Activated CD8-positive, alpha-beta T cell treated with anti-CD3 and anti-CD28 coated beads, Interleukin-2, amount 10 ng/mL, durations not matched to agents 7 days and 5 days (primary cell): ENCODE measurements at places on chromosomes 2 and 18.

DNA sequence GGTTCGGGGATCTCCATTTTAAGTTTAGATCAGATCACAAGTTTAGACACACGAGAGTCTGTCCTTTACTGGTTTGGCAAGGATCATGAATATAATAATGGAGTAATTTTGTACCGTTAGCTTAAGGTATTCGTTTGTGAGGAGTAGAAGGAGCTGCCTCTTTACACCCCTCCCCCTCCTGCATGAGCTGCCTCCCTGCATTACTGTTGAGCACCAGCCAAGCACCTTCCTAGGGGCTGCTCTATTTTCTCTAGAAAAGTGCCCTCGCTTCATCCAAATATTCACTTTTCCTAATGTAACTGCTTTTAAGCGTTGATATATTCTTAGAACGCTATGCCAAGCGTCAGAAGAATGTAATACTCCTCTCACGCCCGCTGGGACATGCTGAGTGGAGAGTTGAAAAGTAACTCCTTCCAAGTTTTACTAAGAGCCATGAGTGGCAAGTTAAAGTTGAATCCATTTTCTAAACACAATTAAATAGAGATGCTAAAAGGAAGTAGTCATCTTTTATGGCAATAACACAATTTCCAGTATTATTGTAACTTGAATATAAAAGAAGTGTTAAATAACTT lies 25.4 kb upstream of the SCN7A start:
- DNase-seq, result no peak

- DNase-seq, result peak; percentile 95
Measured at GRCh38 chr18:48940854-48941611, 9.7 kb downstream of the SMAD7 start.

DNA sequence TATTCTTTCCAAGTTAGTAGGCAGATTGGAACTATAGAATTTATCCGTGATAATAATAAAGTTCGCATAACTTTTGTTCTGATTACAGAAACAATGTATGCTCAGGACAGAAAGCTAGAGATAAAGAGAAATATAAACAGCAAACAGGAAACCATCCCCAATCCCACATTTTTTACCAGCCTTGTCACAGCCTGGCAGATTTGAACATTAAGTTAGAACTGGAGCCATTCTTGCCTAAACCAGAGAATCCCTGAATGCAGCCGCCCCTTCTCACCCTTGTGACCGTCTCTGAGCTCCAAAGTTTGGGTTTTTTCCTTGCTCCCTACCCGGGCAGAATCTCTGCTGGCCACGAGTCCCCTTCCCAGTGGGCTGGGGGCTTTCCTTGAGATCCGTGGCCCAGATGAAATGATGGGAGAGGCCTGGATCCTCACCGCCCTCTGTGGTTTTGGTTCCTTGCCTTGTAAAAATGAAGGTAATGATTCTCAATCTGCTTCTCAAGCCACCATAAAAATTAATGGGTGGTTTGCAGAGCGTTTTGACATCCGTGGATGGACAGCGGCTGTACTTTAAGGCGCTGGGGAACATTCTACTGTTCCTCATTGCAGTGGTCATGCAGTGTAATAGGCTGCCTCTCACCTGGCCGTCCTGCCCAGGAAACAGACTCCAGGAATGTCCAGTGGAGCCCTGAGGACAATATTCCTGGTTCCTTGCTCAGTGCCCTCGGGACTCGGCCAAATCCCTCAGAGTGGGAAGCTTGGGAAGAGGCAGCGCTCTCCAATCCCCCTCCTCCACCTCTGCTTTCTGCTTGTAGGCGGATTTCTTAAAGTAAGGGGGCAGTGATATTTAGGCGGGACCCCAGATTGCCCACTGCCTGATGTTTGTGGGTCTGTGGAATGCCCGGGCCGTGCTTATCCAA lies 1.6 kb downstream of the SH3BP4 start:
- DNase-seq, result no peak

DNA sequence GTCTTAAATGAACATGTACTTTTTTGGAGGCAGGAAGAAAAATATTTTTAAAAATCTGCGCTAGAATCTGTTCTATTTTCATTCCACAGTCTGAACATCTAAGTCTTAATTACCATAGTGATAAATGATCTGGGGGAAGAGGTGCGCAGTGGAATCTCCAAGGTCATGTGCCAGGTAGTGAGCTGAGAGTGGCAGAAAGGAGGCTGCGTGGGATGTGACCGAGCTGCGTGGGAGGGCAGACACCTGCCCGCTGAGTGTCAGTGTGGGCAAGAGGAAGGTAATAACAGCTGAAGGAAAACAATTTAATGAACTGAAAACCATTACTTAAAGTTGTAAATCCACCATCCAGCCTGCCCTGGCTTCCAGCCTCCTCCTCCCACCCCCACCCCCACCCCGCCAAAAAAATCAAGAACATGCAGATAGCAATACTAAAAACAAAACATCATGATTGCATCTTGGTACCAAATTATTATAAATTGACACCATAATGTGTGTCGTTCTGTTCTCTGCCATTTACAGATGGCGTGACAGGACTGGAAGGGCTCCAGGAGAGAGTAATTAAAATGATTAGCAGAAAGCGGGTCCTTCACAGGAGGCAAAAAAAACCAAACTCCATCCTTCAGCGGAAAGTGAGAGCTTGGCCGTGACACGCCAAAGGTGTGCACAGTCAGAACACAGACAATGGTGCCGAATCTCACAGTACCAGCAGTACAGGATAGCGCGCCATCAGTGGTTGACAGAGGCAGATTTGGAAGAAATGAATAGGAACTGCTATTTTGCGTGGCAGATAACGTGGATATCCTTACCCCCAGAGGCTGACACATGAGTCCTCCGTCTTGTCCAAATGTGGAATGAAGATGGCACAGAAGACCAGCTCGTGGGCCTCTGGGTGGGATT lies 11.4 kb upstream of the DTNB start:
- no peak for DNase-seq

GRCh38 chr2:196987298-196987648 lies 60.8 kb upstream of the PGAP1 start:
- no peak for DNase-seq

DNA sequence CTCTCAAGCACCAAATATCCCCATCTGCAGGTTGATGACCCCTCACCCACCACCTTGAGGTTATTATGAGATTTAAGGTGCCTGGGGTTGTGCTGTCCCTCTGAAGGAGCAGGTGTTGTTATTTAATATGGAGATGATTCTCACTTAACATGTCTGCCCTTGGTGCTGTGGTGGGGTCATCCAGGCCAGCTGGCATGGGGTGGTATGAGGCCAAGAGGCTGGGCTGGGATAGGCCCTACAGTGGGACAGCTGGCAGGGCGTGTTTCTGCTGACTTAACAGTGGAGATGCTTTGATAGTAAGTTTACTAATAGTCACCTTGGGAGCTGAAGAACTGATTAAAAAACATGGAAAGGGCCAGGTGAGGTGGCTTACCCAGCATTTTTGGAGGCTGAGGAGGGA lies 22.4 kb downstream of the SERPINB12 start:
- DNase-seq, result no peak

DNA sequence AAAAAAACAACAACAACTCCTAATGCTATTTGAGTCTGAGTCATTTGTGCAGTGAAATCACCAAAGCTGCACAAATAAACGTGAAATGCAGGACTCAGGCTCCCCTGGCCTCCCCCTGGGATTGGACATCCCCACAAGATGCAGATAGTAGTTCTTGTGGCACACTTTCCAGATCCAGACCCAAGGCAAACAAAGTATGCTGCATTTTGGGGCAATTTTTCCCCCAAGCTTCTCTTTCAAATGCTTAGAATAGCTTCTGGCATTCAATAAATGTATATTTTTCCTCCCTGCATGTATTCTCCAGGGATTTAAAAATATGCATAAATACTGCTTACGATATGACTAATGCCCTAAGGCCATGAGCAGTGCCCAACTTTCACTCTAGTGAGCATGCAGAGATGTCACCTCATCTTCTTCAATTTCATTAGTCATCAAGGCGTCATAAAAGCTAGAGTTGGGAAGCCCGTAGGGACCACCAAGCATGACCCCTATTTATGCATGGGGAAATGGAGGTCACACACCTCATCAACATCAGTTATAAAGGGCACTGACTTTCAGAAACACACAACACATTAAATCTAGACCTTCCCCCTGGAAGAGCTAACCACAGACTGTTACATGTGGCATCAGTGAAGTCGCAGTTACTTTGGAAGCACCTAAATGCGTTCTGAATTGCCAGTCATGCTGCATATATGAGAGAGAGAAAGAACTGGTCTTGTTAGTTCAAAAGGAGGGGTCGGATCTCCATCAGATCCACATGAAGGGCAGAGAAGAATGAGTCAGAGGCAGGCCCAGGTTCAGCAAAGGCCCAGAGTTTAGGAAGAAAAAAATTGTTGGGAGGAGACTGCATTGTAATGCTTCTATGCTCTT lies 374.1 kb downstream of the LPIN1 start:
- DNase-seq, result no peak

DNA sequence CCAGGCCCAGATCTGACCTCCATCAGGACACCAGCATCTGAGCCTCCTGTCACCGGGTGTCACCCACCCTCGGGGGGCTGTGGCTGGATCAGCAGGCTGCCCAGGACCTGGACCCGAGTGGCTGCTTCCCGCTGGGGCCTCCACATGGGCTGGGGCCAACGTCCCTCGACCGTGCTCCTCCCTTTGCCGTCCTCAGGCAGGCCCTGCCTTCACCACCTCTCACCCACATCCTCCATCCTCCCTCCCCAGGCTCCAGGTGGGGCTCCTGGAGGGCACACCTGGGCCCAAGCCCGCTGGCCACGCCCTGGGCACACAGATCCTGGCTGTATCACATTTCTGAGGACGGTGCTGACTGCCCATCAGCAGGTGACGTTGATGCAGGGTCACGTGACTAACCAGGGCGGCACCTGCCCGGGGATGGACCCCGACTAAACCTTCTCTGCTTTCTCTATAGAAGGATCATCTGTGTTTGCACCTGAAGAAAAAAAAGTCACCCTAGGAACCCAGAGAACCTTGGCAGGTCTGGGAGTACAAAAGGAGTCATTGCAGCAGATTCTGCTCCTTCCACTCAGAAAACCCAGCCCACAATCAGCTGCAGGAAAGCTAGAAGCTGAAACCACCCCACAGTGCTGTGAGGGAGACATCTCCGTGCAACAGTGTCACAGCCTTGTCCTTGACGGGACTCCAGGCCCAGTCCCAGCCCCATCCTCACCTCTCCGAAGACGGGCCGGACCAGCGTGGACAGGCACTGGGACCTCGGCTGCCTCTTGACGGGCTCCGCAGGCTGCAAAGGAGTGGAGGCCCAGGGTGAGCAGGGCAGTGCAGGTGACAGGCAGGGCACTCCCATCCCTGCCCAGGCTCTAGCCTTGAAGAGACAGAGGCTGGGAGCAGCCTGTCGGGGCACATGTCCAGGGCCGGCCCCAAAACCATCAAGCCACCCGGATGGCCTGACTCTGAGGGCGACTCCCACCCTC lies 11.2 kb downstream of the STK25 start:
- DNase-seq, result no peak

DNA sequence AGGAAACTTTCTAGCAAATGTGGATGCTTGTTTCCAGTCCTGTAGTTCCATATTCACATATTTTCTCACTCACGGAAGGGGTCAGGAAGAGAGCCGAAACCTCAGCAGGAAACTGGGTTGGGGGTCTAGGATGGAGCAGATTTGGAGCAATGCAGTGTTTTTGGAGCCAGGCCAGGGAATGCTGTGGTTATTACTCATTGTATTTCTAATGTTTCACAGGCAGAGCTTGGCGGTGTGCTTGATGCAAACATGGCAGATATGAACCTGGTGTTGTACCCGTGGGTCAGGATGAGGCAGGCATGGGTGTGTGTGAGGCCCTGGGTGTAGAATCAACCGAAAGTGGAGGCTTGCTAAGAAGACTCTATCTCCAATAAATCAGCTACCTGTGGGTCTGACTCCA lies 34.6 kb upstream of the ACKR3 start:
- DNase-seq, result no peak

DNA sequence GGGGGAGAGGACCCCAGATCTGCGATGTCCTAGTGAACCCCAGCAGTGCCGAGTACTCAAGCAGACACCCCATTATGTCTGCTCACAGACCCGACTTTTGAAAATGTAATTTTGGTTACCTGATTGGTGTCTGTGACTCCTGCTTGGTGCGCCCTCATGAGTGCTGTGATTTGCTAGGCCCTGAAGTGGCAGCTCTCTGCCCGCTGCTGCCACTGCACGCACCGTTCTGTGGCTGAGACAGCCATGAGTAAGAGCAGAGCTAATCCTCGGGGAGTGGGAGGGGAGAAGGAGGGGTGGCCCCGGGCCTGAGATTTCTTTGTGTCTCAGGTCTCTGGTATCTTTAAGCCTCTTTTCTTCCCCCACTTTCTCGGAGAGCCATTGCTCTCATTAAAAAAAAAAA lies 18.2 kb downstream of the FHOD3 start:
- DNase-seq, result no peak

- DNase-seq, result no peak
Measured at GRCh38 chr2:129709956-129710598, 269.4 kb upstream of the RAB6C start.

DNA sequence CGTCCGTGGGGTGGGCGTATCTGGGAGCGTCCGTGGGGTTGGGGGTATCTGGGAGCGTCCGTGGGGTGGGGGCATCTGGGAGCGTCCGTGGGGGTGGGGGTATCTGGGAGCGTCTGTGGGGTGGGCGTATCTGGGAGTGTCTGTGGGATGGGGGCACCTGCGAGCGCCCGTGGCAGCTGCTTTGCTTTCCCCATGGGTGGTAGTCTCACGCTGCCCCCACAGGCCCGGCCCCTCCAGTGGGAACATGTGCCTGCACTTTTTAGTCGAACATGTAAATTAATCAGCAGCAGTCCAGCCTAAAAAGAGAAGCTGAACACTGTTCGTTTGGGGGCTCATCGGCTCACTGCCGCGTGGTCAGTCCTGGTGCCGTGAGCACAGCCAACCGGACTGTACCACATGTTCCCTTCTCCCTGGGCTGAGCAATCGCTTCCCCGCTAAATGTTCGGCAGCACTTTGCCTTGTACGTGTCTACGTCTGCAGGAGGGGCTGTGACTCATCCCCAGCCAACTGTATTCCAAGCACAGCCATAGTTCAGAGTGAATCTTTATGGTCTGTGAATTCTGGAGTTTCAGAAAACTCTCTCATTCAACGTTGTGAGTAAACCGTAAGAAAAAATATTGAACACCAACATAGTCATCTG lies 271.5 kb downstream of the AGAP1 start:
- DNase-seq, result no peak

DNA sequence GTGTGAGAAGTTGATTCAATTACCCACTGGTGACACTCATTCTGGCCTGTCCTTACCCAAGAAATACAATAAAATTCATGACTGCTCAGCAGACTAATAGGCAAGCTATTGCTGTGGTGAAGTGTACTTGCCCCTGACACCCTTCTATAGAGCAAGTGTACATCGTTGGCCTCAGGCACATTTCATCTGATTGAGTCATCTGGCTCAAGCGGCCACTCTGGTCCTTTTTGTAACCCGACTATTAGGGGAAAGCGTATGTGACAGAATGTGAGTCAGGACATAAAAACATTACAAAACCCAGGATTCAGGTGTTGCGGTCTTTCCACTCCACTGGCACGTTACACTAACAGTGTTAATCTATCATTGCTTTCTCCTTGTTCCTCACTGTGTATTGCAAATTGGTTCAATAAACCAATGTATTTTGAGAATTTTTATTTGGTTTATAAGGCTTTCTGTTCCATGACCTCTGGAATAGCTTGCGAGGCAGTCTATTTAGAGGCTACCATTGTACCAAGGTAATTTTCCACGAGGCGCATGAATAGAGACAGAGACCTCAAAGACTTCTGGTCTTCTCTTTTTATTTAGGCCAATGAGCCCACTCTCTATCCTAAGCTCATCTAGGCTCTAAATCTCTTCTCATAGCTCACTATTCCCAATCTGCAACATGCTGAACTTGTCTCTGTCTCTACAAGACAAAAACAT lies 10.2 kb upstream of the TTC32 start:
- no peak for DNase-seq

GRCh38 chr2:98164256-98164655 lies 77.3 kb downstream of the VWA3B start:
- no peak for DNase-seq

- peak; percentile 64 for DNase-seq
Measured at GRCh38 chr2:30234180-30234971, 3.0 kb downstream of the LBH start.
